ENCODE measurements at places on chromosomes 2 and 18. TPM values are rescaled to one million over a fixed set of nuclear protein-coding genes. Genes with fewer than 3 reads are reported as not detected.
A peak's percentile ranks its signal among the peaks of the same experiment; 100 is the strongest.

DNA sequence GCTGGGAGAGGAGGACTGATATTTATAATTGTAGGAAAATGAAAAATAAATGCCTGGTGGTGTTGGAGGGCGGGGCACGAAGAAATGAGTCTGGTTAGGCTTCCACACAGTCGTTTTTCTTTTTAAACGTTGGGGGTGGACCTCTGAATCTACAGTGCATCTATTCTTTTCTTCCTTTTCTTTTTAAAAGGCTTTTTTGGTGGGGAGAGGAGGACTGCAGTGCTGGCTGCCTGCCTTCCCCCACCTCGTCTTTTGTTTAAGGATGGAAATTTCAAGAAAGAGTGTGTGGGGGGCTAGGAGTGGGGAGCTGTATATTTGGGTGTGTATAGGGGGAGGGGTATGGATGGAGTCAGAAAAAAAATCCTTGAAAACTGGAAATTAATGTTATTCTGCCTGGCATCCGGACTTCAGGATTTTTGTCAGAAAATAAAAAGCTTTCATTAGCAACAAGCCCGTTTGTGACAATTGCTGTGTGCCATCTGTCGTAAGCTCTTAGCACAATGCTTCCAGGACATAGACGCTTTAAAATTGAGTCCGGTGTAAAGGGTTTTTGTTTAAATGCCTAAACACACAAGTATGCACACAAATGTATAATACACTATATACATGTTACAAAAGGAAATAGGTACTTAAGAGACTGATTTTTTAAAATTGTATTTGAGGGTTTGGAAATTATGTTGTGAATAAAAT lies 1.1 kb downstream of the MAP2 start:
- DNase-seq: no peak

- DNase-seq: no peak
Observed at GRCh38 chr18:36366994-36367839, 69.7 kb downstream of the FHOD3 start.

- DNase-seq: no peak
Observed at GRCh38 chr18:32042337-32042736, 23.7 kb downstream of the RNF125 start.

DNA sequence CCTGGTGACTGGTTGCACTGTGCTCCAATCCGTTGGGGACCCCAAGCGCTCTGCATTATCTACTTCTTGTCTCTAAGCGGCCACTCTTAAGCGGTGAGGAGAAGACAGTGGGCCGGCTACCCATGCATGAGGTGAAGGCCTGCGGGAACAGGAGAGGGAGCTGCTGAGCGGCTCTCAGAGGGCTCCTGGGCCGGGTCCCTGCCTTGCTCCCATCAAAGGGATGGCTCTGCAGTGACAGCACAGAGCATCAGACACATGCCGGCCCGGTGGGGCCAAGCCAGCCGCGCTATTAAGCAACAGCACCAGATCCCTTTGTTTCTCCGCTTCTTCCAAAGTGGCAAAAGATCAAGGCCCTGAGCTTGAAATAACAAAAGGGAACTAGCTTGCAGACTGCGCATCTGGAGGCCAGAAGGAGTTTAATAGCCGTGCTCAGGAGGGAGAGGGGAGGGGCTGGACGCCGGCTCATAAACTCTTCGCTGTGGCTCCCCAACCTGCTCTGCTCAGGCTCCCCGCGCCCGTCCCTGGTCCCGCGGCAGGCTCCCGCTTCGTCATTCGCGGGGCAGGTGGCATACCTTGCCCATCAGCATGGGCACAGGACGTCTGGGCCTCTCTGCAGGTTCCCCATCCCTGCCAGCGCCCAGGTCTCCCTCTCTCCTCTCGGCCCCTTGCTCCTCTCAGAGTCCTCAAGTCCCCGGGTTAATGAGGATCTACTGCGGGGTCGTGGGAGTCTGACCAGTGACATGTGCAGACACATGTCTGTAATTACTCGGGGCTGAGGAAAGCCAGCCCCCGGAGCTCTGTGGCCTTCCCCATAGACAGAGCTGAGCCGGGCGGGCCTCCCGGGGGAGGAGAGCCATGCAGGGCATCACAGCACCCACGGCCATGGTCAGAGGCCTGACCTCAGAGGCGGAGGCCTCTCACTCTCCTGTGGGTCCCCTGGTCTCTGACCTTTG lies 96.7 kb downstream of the ASB1 start:
- peak; percentile 85 for DNase-seq

GRCh38 chr2:226115102-226115831 lies 684.4 kb downstream of the IRS1 start:
- DNase-seq: no peak

Gene DNAJC5G
- total RNA-seq: not detected

Gene CXCR4
- total RNA-seq: 6.2 TPM

DNA sequence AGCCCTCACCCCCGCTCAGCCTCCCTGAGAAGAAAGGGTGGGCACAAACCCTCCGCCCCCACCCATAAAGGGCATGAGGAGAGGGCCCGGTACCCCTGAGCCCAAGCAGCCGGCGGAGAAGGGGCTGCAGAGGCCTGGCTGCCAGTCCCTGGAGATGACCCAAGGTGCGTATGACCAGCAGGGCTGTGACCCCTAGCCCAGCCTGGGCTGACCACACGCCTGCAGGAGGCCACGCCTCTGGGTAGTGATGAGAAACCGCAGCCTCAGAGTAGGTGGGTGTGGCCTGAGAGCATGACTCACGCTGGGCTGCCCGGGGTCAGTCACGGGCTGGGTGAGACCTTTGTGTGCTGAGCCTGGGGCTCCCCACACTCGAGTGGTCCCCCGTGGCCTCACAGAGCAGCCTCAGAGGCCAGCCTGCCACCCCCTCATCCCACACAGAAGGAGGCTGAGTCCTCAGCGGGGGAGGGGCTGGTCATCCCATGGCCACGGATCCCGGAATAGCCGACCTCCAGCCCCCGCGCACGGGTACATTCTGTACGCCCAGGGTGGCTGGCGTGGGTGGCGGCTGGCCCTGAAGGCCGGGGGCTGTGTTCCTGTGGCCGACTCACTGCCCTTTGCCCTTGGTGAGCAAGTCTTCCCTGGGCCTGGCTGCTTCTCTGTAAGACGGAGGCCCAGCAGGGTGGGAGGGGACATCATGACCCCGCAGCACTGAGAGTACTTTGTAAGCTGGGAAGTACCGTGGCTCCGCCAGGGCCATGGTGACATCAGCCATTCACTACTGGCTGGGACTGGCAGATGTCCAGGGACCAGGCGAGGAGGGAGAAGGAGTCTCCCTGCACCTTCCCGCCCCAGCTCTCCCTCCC lies 110.8 kb upstream of the OTOS start:
- DNase-seq: peak; percentile 92

DNA sequence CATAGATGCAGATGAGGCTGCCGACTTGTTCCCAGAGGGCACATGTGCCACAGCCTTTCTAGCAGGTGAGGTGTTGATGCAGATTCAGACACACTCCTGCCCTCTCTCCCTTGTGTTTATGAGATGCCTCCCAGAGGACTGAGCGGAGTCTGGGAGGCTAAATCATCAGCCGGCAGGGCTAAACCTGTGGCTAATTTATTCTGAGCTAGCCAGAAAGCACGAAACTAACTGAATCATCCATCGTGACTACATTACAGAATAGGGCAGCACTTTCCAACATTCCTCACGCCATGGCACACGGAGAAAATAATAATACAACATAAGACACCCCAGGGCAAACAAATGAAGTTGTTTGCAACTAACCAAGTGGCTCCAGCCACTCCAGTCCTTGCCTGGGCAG lies 101.7 kb upstream of the FZD7 start:
- no peak for DNase-seq

GRCh38 chr2:15279201-15279876 lies 281.8 kb downstream of the NBAS start:
- DNase-seq: no peak

DNA sequence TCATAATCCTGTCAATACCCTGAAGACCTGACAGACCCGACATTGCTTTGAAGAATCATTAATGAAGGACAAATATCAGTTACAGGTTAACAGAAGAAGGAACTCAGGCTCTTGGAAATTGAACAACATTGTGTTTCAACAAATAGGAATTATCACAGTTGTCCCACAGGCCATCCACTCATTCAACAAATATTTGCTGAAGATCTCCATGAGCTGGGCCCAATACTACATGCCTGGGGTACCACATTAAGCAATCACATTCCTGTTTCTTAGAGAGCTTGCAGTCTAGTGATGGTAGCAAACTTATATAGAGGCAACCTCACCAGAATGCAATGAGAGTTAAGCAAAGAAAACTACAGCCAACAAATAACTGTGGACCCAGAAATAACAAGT lies 671.6 kb upstream of the ACVR2A start:
- DNase-seq: no peak

DNA sequence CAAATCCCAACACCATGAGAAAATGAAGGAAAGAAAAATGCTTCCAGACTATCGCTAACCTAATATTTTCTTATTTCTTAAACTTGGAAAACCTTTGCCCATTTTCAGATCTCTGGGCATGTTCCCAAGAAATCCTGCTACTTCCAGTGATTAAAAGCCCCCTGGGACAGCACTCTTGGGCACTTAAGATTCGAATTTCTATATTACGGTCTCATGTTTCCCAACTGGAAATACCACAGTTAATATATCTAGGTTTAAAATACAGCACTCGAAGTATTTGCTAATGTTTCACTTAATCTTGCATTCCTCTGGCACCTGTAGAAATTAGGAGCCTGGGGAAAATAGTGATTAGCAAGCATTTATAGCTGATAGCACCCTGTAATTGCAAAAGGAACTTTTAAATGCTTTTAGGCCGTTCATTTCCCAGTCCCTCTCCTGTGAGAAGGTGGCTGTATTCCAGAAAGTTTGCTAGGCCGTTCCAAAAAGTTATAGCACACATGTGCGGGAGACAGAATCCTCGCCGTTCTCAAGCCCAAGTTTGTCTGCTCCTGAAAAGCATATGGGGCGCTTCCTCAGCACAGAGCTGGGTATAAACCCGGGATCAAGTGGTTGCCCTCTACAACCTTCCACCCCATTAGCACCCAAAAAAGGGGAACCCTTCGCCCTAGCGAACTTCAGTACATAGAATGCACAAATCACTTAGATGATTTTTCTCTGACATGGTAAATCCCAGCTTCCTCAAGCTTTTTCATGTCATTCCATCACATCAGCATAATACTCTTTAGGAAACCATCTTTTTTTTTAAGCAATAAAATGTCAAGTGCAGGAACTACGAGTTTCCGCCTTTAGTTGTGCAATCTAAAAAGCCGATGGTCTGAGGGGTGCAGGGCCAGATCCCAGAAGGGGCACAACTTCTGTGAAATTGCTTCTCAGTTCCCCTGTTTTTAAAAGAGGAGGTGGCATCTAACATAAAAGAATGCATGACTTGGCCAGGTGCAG lies 60.6 kb downstream of the DIPK1C start:
- no peak for DNase-seq

DNA sequence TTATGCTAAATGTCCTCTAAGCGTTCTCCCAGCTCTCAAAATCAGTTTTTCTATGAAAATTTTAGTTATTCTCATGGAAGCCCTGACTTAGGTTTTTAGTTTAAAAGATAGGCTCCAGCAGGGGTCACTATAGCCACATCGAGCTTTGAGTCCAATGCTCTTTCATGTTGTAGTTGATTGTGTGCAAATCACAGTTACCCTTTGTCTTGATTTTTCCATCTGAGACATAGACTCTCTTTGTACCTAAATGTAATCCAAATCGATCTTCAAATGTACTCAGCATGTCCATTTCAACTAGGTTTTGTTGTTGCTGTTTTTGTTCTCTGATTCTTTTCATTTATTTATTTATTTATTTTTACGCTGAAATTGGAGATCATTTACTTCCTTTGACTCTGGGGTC lies 26.4 kb upstream of the MSTN start:
- DNase-seq: peak; percentile 24

- no peak for DNase-seq
Observed at GRCh38 chr18:21943456-21943855, 202.9 kb downstream of the MIB1 start.

DNA sequence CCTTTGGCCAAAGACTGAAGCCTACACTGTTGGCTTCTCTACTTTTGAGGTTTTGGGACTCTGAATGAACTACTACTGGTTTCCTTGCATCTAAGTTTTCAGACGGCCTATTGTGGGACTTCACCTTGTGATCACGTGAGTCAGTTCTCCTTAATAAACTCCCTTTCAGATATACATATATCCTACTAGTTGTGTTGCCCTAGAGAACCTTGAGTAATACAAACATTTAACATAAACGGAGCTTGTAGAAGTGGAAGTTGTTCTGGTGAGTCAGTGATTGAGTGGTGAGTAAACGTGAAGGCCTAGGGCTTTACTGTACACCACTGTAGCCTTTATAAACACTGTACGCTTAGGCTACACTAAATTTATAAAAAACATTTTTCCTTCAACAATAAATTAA lies 107.2 kb upstream of the CDH2 start:
- no peak for DNase-seq

Gene IL1F10
- not detected for total RNA-seq

GRCh38 chr2:217934321-217935131 lies 68.3 kb downstream of the TNS1 start:
- DNase-seq: no peak

GRCh38 chr2:86485103-86485502 lies 43.9 kb downstream of the KDM3A start:
- DNase-seq: no peak

DNA sequence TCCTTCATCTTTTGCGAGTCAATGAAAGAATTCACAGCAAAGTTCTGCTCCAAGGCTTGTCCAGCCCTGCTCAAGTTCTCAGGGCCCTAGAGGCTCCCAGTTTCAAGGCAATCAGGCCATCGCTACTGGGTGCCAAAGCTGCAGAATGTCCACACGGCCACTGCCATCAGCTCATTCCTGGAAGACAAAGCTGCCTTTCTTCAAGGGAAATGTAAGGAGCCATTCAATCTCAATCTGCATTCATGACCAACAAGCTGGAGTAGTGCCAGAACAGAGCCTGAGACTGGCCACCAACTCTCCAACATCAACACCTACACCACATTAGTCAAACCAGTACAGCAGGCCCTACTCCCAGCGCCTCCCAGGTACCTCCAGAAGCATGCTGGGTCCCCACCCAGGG lies 202.2 kb downstream of the TCF4 start:
- DNase-seq: no peak

DNA sequence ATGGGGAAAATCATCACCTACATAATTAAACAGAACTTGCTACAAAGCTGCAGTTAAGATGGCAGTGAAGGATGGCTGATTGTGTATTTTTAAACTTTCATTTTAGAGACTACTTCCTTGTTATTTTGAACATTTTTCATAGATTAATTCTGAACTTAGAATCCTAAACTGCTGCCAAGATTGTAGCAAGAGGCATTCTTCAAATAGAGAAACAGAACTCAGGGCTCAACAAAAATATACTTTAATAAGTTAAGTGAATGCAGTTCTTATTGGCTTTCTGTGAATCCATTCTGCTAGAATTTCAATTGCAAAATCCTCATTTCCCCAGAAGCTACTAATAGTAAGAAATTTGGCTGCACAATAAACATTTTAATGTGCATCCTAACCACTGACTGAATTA lies 160.3 kb downstream of the L3MBTL4 start:
- no peak for DNase-seq

Gene KCMF1
- total RNA-seq: 53.9 TPM

DNA sequence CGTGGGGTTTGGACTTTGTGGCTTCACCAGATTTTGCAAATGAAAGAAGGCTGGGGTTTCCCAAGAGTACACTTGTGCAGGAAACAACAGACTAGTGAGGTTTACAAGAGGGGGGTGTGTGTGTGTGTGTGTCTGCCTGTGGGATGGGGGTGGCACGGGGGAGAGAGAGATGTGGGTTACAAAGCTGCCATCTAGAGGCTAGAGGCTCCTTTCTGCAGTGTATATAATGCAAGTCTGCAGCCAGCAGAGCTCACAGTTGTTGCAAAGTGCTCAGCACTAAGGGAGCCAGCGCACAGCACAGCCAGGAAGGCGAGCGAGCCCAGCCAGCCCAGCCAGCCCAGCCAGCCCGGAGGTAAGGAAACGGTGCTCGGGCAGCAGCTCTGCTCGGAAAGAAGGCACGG lies at the start of gene ACKR3:
Gene ACKR3 (plus strand): TSS at position 253 of the 401 bp plus-strand sequence. CDS start 10,641 bp downstream, outside the sequence.
- peak; percentile 62 for DNase-seq

GRCh38 chr2:126496493-126496892 lies 159.5 kb upstream of the GYPC start:
- DNase-seq: no peak

Gene TRIM43
- total RNA-seq: not detected

All from ovary (tissue), 10 donors.